Omental fat pad (tissue), 4 donors: ENCODE measurements at places on chromosomes 3 and 15.

GRCh38 chr15:69957175-69957574 lies 140.5 kb downstream of the TLE3 start:
- DNase-seq: no peak

DNA sequence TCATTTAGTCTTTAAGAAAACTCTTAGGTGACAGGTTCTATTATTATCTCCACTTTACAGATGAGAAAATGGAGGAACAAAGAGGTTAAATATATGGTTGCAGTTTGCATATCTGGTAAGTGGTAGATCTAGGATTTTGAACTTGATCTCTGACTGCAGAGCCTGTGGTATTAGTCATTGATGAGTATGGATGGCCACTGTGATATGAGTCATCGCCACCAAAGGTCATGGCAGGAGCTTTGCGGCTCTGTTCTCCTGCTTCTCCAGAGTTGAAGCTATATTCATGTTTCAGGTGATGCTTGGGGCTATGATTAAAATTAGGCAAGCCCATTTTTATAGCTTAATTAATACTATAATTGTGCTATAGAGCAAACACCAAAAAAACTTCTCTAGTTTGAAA lies 306.2 kb upstream of the DPPA4 start:
- no peak for DNase-seq

DNA sequence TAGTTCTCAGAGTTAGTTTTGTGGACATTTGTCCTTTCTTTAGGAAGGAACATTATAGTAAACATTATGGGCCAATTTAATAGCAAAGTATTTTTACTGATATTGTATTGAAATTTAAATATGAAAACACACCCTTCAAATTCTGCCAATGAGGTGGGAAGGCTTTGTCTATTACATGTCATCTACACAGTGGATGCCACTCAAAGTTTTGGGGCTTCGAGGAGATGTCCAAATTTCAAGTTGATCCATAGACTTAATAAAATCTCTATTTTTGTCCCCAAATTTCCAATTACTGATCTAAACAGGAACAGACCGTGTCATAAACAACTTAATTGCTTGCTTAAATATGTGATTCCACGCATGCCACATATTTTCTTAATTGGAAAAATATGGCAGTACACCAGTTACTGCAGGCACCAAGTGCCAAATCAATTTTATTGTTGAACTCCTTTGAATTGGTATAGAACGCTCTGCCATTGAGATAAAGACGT lies 1.7 kb downstream of the SHOX2 start:
- no peak for DNase-seq

GRCh38 chr3:66998904-66999235 lies 763 bp downstream of the KBTBD8 start:
- DNase-seq: no peak

DNA sequence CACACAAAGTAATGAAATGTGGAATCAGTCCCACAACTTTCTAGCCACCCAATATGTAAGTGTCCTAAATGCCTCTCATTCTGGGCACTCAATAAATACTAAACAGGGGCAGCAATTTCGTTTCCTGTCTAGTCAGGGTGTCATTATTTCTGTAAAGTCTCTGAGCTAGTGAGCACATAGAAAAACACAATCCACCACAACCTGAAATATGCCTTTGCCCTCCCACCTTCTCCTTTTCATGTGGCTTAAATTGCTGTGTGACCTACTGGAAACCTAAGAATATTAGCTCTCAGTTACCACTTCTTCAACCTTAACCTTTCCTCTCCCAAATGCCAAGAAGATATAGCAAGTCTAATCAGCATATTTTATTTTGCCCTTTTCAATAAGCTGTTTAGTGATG lies 456.3 kb upstream of the KCNMB2 start:
- no peak for DNase-seq

DNA sequence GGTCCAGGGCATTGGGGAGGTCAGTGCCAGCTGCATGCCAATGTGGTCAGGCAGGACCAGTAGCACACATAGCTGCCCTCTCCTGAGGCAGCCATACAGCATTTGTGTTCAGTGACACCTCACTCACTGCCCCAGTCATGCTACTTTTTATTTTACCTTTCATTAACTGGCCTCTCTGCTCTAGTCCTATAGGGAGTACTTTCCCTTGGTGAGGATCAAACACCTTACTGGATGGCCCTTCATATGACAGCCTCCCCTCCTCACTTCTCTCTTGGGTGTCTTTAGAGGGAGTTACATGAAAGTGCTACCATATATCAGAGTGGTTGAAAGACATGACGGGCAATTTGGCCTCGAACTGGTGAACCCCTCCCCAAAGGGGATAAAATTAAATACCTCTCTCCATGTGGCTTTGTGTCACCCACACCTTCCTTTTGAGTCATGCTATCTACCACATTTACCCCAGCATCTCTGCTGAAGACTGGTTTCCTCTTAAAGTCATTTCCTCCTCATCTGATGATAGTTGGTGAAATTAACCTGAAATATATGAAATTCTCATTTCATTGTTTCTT lies 17.6 kb downstream of the RLBP1 start:
- no peak for DNase-seq

- no peak for DNase-seq
Observed at GRCh38 chr15:72153269-72154000, 35.2 kb downstream of the SENP8 start.

DNA sequence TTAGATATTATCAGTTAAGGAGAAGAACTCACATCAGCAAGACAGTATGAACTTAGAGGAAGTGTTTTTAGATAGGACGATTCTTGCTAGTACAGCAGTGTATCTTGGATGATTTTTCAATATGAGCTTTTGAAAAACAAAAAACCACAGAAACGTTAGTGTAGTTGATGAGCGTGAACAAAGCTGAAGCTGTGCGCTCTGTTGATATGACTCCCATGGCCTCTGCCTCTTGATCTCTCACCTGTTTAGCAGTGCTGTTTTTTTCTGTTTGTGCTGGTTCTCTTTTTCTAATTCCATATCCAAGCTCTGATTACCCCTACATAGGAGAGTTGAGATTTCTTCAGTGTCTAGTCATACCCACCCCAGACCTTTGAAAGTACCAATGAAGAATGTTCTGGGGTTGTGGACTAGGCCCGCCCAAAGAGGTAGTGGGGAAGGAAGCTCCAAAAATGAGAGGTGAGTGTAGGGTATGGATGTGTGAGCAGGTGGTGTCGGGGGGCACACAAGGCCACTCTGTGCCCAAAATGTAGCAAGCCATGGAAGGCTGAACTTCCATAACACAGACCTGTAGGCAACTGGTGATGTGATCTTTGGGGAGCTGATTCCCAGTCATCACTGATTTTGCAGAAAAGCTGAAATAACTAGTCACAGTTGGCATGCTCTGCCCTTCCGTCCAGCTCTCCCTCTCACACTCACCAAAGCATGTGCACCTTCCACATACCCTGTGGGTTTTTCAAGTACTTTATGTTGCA lies 20.0 kb upstream of the CMTM7 start:
- no peak for DNase-seq

DNA sequence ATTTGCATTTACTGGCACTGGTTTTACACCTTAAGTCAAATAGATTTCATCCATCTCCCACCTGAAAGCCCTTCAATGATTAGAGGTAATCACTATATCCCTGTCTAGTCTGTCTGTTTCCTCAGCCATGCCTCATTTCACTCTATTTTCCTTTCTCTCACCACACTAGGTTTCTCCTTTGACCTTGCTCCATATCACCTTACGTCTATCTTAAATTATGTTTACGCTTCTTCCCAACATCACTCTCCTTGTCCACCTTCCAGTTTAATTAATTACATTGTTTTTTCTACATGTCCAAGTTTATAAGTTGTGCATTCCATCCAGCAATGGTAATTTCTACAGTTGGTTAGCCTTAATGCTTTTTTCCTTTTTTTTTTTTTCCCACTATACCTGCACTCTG lies 396.7 kb upstream of the PDZRN3 start:
- DNase-seq: no peak

DNA sequence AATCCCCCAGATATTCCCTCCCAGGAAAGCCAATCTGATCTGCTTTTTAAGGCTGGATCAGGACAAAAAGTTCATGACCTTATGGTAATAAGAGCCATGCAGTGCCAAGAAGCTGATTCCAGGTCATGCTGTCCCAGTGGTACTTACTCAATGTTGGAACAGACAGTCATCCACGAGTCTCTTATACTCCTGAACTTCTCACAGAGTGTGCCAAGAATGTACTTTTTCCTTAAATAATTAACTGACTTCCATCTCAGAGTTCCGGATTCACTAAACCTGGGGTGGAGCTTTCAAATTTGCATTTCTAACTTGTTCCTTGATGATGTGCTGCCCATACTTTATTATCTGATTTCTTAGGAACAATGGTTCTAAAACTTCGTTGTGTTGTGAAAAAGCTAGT lies 3.4 kb upstream of the P3H2 start:
- no peak for DNase-seq

- DNase-seq: no peak
Observed at GRCh38 chr3:109803274-109803673, 465.9 kb upstream of the DPPA4 start.

GRCh38 chr3:29605845-29606244 lies 325.0 kb downstream of the RBMS3 start:
- no peak for DNase-seq

GRCh38 chr3:176321099-176321498 lies 876.2 kb downstream of the TBL1XR1 start:
- DNase-seq: no peak

GRCh38 chr3:121870717-121871116 lies 23.5 kb upstream of the SLC15A2 start:
- DNase-seq: no peak

GRCh38 chr3:9691636-9692035 lies 12.0 kb upstream of the CPNE9 start:
- DNase-seq: no peak

DNA sequence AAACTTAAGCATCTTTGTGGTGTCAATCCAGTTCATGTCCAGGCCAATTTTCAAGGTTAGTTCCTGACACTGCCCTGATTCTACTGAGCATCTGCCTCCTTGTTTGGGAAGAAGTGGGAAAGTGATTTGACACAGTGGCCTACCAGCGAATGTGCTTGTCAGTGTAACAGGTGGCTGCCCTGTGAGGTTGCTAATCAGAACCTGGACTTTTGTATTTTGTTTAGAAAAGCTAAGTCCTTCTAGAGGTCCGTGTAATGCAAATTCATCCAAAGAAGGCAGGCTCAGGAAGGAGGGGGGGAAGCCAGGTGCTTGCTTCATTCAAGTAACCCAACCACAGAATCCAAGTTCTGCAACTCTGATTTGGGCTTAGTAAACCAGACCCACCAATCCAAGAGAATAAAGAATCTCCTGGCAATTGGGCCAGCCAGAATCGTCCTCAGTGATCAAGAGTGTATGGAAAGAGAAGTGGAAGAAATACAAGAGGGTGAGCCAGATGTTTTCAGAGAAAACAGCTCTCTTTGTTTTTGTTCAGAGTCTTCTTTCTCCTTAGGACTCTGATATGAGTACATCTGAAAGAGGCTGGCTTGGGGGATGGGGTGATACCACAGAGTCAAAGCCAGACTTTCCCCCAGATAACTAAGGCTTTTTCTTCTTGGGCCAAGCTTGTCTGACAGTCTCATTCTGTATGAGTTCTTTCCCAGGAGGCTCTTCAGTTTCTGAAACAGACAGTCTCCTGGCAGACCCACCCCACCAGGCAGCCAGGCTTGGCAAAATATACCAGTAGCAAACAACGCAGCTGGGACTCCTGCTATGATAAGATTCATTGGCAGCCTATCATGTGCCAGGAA lies 508.9 kb upstream of the TBL1XR1 start:
- no peak for DNase-seq

- DNase-seq: no peak
Observed at GRCh38 chr15:97728791-97729190, 231.7 kb upstream of the ARRDC4 start.

DNA sequence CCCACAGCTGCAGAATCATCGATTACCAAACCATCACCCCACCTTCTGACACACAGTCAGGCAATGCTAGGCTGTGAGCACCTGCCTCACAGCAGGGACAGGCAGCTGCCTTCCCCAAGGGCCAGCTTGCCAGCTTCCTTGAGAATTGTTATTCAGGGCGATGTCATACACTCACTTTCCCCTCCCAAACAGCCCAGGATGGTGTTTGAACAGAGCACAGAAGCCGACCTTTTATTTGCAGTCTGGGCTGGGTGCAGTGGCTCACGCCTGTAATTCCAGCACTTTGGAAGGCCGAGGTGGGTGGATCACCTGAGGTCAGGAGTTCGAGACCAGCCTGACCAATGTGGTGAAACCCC lies 84.5 kb upstream of the HERC1 start:
- no peak for DNase-seq

DNA sequence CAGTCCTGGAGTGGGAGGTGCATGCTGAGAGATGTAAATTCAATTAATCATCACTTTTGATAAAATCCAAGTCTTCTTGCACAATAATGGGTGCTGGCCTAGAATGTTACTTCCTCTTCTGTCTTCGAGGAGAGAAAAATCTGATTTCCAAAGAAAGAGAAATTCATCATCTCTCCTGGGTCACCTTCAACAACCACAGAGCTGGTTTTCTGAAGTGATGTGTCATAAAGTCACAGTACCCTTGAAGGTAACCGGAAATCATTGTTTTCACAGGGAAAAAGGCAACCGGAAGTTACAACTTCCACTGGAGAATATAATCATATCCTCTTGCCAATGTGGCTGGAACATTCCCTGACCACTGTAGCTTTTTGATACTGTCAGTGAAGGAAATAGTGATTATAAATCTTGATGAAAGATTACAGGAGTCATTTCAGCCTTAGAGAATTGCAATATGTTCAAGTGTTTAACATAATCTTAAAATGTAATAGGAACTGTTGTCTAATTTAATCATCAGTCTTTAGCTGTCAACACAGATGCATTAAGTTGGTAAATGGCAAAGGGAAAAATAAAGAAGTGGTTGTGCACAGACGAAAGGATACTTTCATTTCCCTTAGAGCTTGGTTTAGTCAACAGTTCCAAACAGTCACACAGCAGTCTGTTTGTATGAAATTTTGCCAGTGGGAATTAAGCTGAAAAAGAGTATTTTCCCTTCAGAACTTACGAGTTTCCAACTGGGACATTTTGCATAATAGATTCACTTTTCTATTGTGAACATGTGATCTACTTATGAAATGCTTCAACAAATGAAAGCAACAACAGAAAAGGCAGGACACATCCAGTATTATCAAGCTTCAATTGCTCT lies 106.5 kb upstream of the SLC4A7 start:
- DNase-seq: no peak

DNA sequence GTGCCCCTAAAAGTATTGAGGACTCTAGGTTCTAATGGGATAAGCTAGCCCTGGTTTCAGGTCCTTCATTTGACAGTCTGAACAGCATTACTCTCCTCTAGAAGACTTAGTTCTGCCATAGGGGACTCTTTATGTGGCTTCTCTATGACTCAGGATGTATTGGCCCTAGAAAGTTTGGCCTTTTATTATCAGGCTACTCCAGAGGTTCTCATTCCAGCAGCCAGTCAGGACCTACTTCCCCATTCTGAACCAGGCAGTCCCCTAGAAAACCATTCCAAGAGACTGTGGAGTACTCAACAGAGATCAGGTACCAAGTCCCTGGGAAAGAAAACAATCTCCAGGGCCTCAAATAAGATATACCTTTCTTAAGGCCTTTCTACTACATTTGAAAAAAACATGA lies 157.9 kb upstream of the TSPAN3 start:
- DNase-seq: no peak
